Tibial nerve (tissue), 4 donors: ENCODE measurements at places on chromosomes 6 and 20. TPM values are rescaled to one million over a fixed set of nuclear protein-coding genes. Genes with fewer than 3 reads are reported as not detected.

AIF1 gene
- total RNA-seq = 51.5 TPM

XKR7 gene
- total RNA-seq = not detected

TNNC2 gene
- total RNA-seq = 12.0 TPM

DNA sequence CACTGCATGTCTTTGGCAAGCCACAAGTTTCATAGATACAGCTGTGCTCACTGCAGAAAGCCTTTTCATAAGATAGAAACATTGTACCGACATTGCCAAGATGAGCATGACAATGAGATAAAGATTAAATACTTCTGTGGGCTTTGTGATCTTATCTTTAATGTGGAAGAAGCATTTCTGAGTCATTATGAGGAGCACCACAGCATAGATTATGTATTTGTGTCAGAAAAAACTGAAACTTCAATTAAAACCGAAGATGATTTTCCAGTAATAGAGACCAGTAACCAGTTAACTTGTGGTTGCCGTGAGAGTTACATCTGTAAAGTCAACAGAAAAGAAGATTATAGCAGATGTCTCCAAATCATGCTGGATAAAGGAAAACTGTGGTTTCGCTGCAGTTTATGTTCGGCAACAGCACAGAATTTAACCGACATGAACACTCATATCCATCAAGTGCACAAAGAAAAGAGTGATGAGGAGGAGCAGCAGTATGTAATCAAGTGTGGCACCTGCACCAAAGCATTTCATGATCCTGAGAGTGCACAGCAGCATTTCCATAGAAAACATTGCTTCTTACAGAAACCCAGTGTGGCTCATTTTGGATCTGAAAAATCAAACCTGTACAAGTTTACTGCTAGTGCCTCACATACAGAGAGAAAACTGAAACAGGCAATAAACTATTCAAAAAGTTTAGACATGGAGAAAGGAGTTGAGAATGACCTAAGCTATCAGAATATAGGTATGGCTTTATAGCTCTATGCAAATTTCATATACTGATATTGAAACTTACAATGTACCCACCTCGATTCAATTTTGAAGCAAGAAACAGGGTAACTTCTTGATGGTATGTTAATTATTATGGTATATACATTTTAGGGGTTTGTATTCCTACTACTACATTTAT is 23.9 kb upstream of the BAG2 start:
- no peak for DNase-seq

- DNase-seq = no peak
Measured at GRCh38 chr20:57437267-57437666, 46.1 kb downstream of the RBM38 start.

DNA sequence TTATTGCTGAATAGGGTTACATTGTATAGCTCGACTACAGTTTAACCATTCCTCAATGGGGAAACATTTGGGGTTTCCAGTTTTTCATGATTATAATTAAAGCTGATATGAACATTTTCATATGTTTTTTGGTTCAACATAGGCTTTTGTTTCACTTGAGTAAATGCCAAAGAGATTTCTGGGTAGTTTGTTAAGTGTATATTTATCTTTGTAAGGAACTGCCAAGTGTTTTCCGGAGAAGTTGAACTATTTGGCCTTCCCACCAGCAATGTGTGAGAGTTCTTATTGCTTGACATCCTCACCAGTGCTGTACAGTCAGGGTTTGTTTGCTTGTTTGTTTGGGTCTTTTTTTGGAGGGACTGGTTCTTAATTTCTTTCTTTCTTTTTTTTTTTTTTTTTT is 83.7 kb upstream of the RALY start:
- DNase-seq = no peak
